Activated T-cell treated with anti-CD3 and anti-CD28 coated beads, Interleukin-2, amount 50 U/mL, for 1 hour (primary cell): ENCODE measurements at places on chromosomes 7 and 10.

DNA sequence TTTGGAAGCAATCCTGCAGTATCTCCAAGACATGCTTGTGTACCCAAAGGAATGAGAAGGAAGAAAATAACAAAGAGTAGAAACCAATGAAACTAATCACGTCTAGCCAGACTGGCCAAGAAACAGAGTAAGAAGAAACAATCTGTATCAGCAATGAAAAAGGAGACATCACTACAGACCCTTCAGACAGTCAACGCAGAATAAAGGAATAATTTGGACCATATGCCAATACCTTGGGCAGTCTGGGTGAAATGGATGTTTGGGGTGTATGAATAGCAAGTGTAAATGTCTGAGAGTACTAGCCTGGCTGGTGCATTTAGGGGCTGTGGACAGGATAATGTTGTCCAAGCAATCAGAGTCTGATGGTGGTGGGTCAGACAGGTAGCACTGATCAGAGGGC, 61.1 kb downstream of the SLC29A4 start:
- no peak for DNase-seq

GRCh38 chr10:131245475-131246059, 66.0 kb downstream of the TCERG1L start:
- no peak for DNase-seq

GRCh38 chr10:101071267-101071884, 9.6 kb downstream of the KAZALD1 start:
- DNase-seq = no peak

- no peak for DNase-seq
Measured at GRCh38 chr7:30694774-30695721, 12.8 kb upstream of the CRHR2 start.

DNA sequence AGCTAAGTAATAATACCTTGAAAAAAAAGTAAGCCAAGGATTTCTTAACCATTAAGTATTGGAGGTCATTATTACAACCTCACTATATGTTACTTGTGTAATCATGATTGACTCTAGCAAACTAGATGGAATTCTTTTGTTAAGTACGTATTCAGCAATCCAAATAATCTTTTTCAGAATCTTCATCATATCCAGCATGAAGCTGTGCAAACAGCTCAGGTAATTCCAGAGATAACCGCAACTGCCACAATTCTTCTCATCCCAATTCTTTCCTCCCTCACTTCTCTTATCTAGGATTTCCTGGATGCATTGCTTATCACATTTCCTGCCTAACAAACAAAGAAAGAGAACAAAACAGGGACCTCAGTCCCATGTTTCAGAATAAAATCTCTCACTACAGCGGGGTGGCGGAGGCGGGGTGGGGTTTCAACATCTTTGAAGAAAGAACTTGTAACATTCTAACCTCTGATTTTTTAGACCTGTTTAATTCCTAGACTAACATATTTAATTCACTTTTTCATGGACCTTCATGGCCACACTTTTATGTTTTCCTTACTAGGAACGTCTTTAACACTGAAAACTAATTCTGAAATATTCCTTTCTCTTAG, 156.5 kb downstream of the POM121L12 start:
- no peak for DNase-seq

DNA sequence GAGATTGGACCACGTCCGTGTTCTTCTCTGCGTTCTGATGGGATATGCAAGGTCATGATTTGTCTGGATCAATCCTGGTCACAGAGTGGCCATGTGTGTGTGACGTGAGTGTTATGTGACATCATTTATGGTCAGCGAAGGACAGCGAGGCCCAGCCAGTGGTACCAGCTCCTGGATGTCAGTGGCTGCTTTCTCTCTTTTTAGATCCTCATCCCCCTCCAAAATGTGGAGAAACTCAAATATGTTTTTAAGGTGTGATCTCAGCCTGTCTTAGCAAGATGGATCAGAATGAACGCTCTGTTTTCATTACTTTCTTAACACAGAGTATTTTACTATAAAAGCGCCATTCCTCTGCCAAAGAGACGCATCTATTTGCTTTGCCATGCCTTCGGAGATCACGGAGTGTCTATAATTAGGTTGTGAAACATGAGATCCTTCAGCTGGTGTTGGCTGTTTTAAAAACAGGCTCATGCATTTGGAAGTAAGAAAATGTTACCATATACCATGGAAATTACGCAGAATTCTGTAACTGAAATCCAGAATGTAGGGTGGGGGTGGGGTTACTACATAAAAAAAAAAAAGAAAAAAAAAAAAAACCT, 245.5 kb upstream of the TCERG1L start:
- DNase-seq = no peak

DNA sequence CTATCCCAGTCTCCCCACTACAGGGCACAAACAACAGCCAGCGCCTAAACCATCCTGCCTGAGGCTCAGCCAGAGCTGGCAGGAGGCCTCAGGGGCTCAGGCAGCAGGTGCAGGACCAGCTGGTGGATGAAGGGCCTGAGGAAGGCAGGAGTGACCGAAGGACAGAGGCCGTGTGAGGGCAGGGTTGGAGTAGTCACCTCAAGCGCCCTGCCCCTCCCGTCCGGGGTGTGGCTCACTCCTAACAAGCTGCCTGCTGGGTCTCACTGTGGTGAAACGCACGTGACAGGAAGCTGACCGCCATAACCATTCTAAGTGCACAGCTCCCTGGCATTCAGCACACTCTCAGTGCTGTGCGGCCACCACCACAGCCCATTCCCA, 281.1 kb downstream of the ELFN1 start:
- DNase-seq = no peak

GRCh38 chr10:50404021-50404773, 152.9 kb upstream of the ASAH2 start:
- no peak for DNase-seq

DNA sequence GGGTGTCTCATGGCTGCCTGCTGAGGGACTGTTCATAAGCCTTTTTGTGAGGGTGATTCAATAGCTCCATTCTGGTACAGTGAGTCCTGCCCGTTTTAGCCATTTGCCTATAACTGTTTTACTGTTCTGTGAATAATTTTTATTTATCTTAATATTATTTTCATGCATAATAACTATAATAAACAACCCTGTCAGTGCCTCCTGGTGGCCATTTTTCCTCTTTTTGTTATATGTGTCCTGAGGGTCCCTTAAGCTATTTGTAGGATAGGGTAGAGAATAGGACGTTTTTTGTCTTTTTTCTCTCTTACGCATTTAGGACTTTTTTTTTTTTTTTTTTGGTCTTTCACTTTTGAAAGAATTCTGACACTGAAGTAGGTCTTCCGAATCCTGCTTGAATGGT, 2.9 kb downstream of the C1QL3 start:
- DNase-seq = no peak
